ENCODE measurements at places on chromosomes 11 and 22.

GRCh38 chr22:41239443-41240128, 1.1 kb downstream of the CHADL start:
- no peak for DNase-seq

GRCh38 chr22:50674606-50675552, 2.3 kb downstream of the SHANK3 start:
- no peak for DNase-seq

- no peak for DNase-seq
Measured at GRCh38 chr22:30969532-30970355, 679 bp downstream of the TUG1 start.

GRCh38 chr22:36021606-36022153, 6.9 kb downstream of the RBFOX2 start:
- DNase-seq: no peak

- DNase-seq: no peak
Measured at GRCh38 chr22:23521441-23522113, 58.5 kb downstream of the IGLL1 start.

- DNase-seq: no peak
Measured at GRCh38 chr11:103904324-103904667, 132.1 kb upstream of the DDI1 start.

- no peak for DNase-seq
Measured at GRCh38 chr11:8105666-8106065, 24.7 kb downstream of the TUB start.

DNA sequence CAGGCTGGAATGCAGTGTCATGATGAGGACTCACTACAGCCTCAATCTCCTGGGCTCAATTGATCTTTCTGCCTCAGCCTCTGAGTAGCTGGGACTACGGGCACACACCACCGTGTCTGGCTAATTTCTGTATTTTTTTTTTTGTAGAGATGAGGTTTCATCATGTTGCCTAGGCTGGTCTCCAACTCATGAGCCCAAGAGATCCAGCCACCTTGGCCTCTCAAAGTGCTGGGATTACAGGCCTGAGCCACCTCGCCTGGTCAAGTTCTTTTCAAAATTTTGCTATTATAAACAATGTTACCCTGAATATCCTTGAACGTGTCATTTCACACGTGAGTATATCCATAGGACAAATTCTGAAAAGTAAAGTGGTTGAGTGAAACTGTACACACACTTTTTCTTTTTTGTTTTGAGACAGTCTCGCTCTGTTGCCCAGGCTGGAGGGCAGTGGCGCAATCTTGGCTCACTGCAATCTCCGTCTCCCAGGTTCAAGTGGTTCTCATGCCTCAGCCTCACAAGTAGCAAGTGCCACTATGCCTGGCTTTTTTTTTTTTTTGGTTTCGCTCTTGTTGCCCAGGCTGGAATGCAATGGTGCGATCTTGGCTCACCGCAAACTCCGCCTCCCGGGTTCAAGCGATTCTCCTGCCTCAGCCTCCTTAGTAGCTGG, 21.6 kb upstream of the EP300 start:
- DNase-seq: no peak

GRCh38 chr11:23903044-23903704, 593.7 kb upstream of the LUZP2 start:
- peak; percentile 96 for DNase-seq

DNA sequence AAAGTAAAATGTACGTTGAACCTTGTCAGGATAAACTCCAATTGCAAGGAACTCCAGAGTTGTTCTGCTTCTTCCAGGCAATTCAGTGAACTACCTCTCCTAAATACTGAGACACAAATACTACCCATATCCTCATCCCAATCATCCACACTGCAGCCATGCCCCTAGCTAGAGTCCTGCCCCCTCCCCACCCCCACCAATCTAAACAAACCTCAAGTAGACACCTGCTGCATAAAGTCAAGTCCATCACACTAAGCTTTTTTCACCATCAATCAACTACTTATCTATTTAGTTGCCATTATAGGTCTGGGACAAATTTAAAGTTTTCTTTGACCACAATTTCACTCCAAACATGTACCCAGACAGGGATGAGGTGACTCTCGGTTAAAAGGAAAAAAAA, 93.2 kb upstream of the APOA1 start:
- DNase-seq: no peak

DNA sequence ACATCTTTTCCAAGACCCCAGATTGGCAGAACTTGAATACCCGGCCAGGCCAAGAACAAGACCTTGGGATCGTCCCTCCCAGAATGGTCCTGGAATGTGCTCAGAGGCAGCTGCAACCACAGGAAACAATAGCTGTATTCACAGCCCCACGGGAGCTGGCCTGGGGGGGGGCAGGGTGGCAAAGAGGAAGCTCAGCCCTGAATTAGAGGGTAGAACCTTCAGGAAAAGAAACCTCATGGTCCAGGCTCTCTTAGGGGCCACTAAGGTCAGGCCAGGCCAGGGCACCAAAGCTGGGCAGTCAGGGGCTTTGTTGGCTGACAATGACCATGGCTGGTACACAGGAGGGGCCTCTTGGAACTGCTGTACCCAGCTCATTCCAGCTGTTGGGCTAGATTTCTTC, 17.3 kb downstream of the RPL27A start:
- no peak for DNase-seq

GRCh38 chr22:36549033-36549432, 20.1 kb upstream of the EIF3D start:
- no peak for DNase-seq

GRCh38 chr11:82557274-82557673, 176.4 kb downstream of the FAM181B start:
- no peak for DNase-seq

- no peak for DNase-seq
Measured at GRCh38 chr11:94130298-94131046, 1.8 kb downstream of the PANX1 start.

GRCh38 chr22:22422629-22423112, 85.9 kb downstream of the ZNF280B start:
- peak; percentile 19 for DNase-seq

DNA sequence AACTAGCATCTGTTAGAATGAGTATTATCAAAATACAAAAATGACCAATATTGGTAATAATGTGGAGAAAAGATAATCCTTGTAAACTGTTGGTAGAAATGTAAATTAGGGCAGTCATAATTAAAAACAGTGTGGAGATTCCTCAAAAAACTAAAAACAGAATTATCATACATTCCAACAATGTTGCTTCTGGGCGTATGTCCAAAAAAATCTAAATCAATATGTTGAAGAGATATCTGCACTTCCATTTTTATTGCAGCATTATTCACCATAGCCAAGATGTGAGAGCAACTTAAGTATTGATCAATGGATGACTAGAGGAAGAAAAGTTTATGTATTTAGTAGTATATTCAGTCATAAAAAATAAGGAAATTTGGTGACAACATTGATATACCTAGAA, 59.8 kb upstream of the OR9G4 start:
- no peak for DNase-seq

- no peak for DNase-seq
Measured at GRCh38 chr11:14346303-14346955, 12.6 kb downstream of the RRAS2 start.

DNA sequence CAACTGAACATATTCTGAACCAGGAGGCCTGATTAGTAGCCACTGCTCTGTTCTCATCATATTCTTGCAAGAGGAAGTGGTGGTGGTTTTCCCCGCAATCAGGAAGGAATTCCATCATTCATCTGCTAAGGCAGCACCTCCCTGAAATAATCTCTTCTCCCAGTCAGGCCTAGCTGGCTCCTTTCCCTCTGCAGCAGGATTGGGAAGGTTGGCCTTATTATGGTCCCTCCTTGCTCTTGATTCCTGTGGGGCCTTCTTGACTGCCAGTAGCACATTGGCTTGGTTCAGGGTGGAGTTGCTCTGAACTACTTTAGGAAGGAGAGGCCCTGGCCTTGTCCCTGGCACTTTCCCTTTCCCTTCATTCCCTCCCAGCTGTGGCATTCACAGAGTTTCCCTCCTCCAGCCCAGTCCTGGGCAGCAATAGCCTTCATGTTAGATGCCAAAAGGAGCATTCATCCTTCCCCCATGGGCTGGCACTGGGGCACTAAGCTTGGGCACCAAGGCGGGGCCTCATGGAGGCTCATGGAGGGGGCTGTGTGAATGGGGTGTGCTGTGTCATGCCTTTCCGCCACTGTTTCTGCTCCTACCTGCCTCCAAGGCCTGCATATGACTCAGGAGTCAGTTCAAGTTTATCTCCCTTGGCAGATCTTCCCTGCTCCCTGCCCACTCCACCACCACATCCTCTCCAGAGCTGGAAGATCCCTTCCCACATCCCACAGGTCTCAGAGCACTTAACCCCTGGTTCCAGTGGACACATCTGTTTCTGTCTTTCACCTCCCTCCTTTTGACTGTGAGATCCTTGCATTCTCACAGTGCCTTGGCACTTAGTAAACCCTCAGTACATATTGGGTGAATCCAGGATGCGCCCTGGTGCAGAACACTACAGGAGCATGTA, 27.6 kb upstream of the CD44 start:
- DNase-seq: peak; percentile 63

DNA sequence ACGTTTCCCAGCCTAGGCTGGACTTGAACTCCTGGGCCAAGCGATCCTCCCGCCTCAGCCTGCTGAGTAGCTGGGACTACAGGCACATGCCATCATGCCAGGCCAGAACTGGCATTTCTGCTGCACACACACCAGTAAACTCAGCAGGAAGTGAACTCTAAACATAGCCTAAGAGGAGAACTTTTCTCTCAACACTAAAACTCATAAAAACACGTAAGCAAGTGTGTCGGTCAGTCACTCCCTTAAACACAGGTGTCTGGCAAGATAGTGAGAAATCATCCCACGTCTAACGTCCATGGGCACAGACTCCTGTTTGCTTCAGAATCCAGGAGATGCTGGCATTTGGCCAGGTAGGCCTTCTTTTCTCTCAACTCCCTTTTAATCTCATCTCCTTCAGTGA, 104.8 kb downstream of the RPL27A start:
- no peak for DNase-seq

GRCh38 chr11:1116666-1117390, 40.9 kb upstream of the MUC5AC start:
- DNase-seq: no peak

DNA sequence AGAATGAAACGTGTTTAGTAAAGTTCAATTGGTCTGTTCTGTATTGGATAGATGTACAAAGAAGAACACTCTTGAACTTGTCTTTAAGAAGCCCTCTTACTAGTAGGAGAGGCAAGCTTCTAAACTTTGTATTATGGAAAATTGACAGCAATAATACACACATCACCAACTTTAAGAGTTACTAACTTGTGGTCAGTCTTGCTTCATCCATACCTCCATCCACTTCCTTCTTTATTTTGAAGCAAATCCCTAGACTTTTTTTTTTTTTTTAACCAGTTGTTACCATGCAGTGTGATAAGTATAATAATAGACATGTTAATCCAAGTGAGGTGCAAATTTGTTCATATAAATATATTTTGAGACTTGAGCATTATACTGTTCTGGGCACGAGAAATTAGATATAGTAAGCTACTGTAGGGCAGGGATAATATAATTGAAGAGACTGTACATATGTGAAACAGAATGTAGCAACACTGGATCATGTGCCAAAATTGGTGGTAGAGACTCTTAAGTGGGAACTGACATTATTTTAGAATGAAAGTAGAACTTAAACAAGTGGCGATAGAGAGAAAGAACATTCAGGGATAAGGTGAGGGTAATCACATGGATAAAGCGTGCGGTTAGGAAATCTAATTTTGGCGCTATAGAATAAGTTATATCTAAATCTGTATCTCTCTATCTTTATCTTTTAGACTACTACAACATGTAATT, 6.5 kb downstream of the FAR1 start:
- DNase-seq: no peak

DNA sequence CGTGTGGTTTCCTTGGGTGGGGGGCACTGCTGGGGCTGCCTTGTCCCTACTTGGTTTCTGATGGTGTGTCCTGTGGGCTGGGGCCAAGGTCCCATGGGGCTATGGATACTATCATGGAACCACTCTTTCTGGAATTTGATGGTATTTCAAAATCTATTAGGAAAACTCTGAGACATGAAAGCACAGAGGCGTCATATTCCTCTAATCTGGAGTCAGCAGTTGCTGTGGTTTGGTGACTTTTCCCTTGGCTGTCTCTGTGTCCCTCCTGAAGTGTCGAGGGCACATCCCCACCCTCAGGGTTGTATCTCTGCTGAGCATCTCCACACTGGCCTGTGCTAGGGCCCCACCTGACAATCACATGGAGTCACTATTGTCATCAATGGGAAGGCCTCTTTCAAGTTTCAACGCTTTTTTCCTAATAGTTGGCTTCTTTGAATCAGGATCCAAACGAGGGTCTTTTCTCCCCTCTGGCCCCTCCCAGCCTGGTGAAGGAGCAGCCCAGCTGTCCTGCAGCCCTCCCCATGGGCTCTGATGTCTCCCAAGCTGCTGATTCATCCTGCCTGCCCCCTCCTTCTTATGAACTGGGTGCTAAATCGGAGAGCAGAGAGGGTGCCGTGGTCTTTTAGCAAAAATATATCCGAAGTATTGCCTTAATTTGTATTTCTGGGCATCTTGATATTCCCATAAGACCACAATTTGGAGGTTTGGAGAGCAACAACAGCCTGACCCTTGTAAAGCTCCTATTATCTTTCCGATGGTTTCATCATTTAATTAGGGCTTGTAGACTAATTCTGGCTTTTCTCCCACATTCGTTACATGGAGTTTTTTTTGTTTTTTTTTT, 38.5 kb downstream of the MED15 start:
- DNase-seq: no peak

GRCh38 chr22:32754413-32755041, 47.0 kb upstream of the TIMP3 start:
- DNase-seq: no peak

DNA sequence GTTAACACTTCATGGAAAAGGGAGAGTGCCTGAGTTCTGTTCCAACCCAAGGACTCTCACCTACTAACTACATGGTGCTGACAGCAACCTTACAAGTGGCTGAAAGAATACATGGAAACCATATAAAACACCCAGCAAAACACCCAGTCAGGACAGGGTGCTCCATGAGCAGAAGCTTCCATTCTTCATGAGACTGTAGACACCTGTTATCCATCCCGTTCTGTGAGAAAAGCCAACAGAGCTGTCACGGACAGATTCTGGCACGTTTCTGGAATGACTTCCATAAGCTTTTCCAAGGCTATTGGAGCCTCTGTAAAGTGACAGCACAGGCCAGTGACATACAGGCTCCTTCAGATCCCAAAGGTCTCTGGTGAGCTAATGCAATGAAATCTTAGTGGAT, 23.2 kb downstream of the PRR14L start:
- DNase-seq: no peak

- no peak for DNase-seq
Measured at GRCh38 chr11:93099806-93100205, 98.0 kb downstream of the SLC36A4 start.

GRCh38 chr11:7451520-7451919, 33.8 kb upstream of the OLFML1 start:
- no peak for DNase-seq

- DNase-seq: no peak
Measured at GRCh38 chr22:49104434-49104833, 723.2 kb downstream of the BRD1 start.

DNA sequence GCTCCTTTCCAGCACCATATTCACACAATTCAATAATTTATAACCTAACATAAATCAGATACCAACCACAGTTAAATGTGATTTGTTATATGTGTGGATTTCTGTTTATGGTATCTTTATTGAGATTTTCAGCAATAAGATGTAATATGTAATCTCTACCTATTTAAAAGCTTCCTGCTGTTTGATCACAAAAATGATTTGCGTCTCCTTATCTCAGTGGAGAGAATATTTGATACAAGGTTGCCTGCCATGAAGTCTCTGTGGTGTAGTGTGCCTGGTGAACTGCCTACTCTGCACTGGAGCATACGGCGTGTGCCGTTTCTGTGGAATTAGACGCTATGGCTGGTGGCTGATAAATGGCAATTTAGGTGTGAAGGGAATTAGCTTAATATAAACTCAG, 741.1 kb downstream of the NELL1 start:
- no peak for DNase-seq

- DNase-seq: no peak
Measured at GRCh38 chr11:132960273-132961078, 571.8 kb downstream of the OPCML start.

Measured in non-pigmented ciliary epithelial cell (primary cell).